Stimulated activated CD4-positive, alpha-beta T cell treated with anti-CD3 and anti-CD28 coated beads, Interleukin-12 subunit alpha, Interleukin-12 subunit beta, amount 100 ng/mL, for 48 hours (primary cell): ENCODE measurements at places on chromosomes 16 and 17.

GRCh38 chr16:57730771-57731730, 4.5 kb upstream of the KATNB1 start:
- no peak for DNase-seq

- no peak for DNase-seq
Measured at GRCh38 chr16:21223787-21224186, 9.7 kb upstream of the ANKS4B start.

GRCh38 chr16:28301154-28301553, 8.8 kb downstream of the SBK1 start:
- no peak for DNase-seq

GRCh38 chr16:16083421-16084156, 134.2 kb downstream of the ABCC1 start:
- DNase-seq = peak; percentile 14

DNA sequence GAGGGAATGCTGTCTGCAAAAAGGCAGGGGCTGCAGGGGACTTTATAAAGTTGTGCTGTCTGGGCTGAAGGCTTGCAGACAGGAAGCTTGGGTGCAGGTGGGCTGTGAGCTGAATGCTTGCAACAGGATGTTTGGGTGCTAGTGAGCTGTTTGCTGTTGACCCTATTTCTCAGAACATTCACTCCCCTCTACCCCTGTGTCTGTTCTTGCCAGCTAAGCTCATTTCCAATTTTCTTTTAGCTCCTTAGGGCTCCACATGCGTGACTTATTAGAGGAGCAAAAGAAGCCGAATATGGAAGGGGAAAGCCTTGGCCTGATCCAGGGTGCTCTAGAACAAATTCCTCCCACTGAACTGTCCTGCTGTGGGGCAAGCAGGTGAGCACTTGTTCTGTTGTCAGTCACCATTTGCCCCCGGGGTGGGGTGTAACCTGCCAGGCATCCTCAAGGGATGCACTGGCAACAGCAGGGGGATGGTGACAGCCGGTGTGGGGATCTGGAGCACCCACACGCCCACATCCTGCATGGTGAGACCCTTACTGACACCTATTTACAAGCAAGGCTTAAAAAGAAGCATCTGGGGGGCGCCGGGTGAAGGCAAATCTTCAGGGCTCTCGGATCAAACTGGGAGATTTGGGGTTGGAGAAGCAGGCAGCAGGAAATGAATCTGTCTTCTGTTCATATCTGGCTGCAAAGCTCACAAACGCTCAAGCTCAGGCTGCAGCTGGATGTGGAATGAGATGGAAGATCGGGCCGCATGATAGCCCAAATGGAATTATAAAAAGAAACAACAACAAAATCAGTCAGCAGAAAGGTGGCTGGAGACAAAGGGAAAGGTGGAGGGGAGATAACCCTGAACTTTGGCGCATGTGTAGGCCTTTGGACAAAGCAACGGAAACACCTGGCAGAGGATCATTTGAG, 21.1 kb upstream of the NUP93 start:
- no peak for DNase-seq
